Bronchial epithelial cell (primary cell): ENCODE measurements at places on chromosomes 16 and 17. TPM values are rescaled to one million over a fixed set of nuclear protein-coding genes. Genes with fewer than 3 reads are reported as not detected.
A peak's percentile ranks its signal among the peaks of the same experiment; 100 is the strongest.

The ZSCAN10 gene
- total RNA-seq = not detected in 2 replicates

- DNase-seq = peak; percentile 89
Observed at GRCh38 chr16:10918294-10919002, 23.8 kb downstream of the DEXI start.

GRCh38 chr16:72008424-72009216 is at the start of gene DHODH:
TSS of gene DHODH (plus strand) at chr16:72008744. CDS start at chr16:72008765, 21 bp downstream.
- DNase-seq = peak; percentile 91

DNA sequence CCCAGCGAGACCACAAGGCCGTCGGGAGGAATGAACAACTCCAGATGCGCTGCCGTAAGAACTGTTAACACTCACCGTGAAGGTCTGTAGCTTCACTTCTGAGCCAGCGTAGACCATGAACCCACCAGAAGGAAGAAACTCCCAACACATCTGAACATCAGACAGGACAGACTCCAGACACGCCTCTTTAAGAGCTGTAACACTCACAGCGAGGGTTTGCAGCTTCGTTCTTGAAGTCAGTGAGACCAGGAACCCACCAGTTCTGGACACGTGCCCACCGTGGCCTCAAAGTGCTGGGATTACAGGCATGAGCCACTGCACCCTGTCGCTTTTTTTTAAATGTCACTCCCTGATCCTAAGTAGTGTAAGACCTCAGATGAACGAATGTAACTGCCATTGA is 17.3 kb downstream of the KPNA2 start:
- no peak for DNase-seq

DNA sequence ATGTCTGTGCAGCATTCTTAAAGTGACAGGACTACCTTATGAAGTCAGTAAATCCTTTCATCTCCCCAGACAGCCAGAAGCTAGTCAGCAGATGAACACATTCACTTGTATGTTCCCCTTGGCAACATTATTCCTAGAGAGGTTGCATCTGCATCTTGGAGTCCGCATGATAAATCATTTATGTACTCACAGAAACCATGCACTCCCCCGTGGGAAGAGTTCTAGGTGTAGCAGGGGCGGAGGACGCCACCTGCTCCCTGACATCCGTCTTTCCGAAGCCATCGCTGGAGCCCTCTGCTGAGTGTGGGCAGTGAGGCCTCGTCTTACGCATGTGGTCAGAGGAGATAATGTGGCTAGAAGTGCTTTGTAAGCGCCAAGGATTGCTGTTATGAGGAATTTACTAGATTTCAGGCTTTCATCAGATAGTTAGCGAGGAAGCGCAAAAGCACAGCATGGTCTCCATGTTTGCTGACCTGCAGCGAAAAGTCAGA is 144.5 kb downstream of the RPTOR start:
- no peak for DNase-seq

GRCh38 chr17:77329741-77330531 is 189.2 kb downstream of the SEC14L1 start:
- DNase-seq = no peak

The CD300E gene
- not detected in 2 replicates for total RNA-seq

GRCh38 chr16:8915722-8916301 is 33.7 kb downstream of the LITAFD start:
- no peak for DNase-seq

- DNase-seq = no peak
Observed at GRCh38 chr17:10063730-10064241, 134.6 kb downstream of the GAS7 start.

- peak; percentile 33 for DNase-seq
Observed at GRCh38 chr17:73827627-73828291, 183.5 kb upstream of the SDK2 start.

DNA sequence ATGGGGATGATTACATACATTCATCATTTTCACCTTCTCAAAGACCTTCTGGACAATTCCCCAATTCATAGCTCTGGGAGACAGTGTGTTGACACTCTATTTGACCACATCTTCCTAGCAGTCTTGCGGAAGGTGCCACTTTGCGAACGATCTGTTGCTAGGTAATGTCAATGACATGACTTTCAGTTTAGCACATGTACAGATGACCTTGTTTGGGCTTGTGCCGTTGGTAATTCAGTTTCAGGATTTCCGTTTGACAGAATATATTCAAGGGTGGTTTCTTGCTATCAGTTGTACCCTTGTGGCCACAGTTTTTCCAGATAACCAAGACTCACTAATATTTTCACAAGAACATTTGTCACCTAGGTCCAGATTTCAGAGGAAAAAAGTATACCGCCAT is 478.2 kb downstream of the WWOX start:
- no peak for DNase-seq

The CA5A gene
- total RNA-seq = not detected in 2 replicates

- DNase-seq = no peak
Observed at GRCh38 chr17:43888548-43888947, 18.8 kb downstream of the MPP2 start.

- no peak for DNase-seq
Observed at GRCh38 chr17:77375917-77376651, 235.3 kb downstream of the SEC14L1 start.

GRCh38 chr16:50724306-50724705 is 17.6 kb upstream of the CYLD start:
- DNase-seq = no peak

The EVPLL gene
- 10.3 and 14.6 TPM in 2 replicates for total RNA-seq

- no peak for DNase-seq
Observed at GRCh38 chr16:4801051-4801961, 1.1 kb downstream of the ROGDI start.

The TEX14 gene
- total RNA-seq = under 0.01 TPM in 1 of 2 replicates, not detected in the other

- DNase-seq = no peak
Observed at GRCh38 chr17:8818047-8818446, 18.9 kb upstream of the MFSD6L start.

The GPRC5B gene
- under 0.01 TPM in 2 replicates for total RNA-seq

- no peak for DNase-seq
Observed at GRCh38 chr16:66578651-66579531, at the start of gene CMTM2. TSS of gene CMTM2 (plus strand) at chr16:66579463. CDS start at chr16:66579608, 145 bp downstream.

GRCh38 chr17:29568331-29569244 is at the start of gene TP53I13:
TSS of gene TP53I13 (plus strand) at chr17:29568701. CDS start at chr17:29568759, 58 bp downstream.
- peak; percentile 46 for DNase-seq

The TMEM235 gene
- total RNA-seq = not detected in 2 replicates

DNA sequence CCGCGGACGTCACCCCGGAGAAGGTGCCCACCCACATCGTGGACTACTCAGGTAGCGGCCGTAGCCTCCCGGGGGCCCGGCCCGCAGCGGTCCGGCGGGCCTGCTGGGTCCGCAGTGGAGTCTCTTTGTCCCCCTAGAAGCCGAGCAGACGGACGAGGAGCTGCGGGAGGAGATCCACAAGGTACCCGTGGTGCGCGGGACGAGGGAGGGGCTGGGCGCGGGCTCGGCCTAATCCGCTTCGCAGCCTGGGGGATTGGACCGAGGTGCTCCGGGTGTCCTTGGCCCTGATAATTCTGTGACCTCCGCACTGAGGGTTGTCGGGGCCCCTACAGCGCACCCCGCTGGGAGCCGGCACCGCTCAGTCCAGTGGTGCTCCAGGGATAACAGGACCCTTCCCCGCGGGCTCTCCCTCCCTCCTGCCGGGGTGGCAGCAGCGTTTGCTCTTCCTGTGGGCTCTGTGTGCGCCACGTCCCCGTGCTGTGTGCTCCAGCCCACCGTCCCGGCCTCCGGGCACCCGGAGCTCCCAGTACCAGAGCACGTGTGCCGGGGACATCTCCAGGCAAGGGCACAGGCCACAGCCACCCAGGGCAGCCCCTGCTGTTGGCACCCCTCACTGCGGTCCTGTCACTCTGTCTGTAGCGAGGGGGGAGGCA is 713 bp downstream of the RHOT2 start:
- DNase-seq = no peak
